ENCODE measurements at places on chromosomes 16 and 17. TPM values are rescaled to one million over a fixed set of nuclear protein-coding genes. Genes with fewer than 3 reads are reported as not detected.

The CASKIN1 gene
- total RNA-seq: 5.8 TPM

DNA sequence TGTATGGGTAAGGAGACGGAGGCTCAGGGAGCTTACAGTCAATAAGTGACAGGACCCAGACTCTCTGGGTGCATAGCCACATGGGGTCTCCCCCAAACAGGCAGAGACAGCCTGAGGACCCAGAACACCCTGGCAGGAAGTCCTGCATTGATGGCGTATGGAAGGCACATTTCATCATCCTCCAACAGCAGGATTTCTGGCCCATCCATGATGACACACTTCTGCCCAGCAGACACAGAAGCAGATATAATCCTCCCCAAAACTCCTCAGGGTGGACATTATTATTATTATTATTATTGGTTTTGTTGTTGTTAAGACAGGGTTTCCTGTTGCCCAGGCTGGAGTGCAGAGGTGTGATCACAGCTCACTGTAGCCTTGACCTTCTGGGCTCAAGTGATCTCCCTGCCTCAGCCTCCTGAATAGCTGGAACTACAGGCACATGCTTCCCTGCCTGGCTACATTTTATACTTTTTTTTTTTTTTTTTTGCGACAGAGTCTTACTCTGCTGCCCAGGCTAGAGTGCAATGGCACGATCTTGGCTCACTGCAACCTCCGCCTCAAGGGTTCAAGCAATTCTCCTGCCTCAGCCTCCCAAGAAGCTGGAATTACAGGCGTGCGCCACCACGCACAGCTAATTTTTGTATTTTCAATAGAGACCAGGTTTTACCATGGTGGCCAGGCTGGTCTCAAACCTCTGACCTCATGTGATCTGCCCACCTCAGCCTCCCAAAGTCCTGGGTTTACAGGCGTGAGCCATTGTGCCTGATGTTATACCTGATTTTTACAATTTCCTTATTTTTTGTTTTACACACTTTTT lies 6.8 kb upstream of the HROB start:
- DNase-seq: peak; percentile 33

The TEX19 gene
- total RNA-seq: not detected

GRCh38 chr17:45432405-45433158 lies at the start of gene ARHGAP27:
TSS of gene ARHGAP27 (minus strand) at chr17:45432870. CDS start at chr17:45430279, 2,591 bp downstream.
- peak; percentile 90 for DNase-seq

- DNase-seq: no peak
These were observed 27.8 kb upstream of the CDR2 start for GRCh38 chr16:22402191-22402590.

The TMEM100 gene
- total RNA-seq: 17.0 TPM

The IRX3 gene
- 38.8 TPM for total RNA-seq

The NME1 gene
- total RNA-seq: 18.8 TPM

DNA sequence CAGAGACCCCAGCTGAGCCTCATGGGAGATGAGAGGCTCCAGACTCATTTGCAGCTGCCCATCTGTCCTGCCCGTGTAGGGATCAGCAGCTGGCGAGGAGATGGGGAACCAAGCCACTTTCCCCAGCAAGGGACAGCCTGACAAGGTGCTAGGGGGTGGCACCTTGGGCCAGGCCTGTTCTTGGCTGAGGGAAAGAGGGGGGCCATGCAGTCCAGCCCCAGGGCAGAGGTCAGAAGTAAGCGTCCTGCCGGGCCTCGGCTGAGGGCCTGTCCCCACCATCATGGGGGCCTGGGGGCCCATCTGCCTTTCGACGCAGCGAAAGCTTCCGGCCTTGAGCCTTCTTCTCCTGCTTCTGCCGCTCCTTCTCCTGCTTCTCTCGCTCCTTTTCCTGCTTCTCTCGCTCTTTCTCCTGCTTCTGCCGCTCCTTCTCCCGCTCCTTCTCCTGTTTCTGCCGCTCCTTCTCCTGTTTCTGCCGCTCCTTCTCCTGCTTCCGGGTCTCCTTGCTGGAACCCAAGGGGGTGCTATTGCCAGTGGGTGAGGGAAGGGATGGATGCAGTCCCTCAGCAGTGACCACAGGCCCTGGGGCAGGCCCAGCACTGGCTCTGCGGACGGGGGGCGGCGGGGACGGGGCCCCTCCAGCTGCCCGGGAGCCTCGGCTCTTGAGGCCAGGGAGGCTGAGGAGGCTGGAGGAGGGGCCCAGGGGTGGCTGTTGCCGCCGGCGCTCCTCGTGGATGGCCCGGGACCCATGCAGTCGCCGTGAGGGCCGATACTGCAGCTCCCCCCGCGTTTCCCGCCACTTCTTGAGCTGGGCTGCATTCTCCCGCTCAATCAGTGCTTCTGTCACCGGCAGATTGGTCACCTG lies 2.8 kb upstream of the CD2BP2 start:
- DNase-seq: no peak

Data from Right ventricle myocardium inferior (tissue), 1 donor.